ENCODE measurements at places on chromosomes 16 and 17.

DNA sequence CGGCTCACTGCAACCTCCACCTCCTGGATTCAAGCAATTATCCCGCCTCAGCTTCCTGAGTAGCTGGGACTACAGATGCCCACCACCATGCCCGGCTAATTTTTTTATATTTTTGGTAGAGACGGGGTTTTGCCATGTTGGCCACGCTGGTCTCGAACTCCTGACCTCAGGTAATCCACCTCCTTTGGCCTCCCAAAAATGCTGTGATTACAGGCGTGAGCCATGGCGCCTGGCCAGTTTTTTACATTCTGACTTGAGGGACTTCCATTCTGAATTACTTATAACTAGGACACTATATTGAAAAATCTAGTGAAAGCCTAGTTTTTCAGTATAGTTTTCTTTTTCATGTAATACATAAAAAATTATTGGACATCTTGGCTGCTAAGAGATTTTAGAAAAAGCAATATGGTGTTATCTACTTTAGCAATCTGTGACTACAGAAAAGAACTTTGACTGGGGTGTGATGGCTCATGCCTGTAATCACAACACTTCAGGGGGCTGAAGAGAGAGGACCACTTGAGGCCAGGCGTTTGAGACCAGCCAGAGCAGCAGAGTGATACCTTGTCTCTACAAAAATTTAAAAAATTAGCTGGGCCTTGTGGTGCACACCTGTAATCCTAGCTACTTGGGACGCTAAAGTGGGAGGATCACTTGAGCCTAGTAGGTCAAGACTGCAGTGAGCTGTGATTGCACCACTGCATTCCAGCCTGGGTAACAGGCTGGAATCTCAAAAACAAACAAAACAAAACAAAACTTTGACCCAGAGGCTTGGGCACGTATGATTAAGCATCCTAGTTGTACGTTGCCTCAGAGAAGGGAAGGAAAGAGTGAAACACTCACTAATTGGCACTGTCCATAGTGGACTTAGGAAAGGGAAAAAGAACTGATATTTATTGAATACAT lies 26.8 kb upstream of the GOSR1 start:
- peak; percentile 60 for DNase-seq

GRCh38 chr16:4101421-4102219 lies 14.6 kb downstream of the ADCY9 start:
- no peak for DNase-seq

DNA sequence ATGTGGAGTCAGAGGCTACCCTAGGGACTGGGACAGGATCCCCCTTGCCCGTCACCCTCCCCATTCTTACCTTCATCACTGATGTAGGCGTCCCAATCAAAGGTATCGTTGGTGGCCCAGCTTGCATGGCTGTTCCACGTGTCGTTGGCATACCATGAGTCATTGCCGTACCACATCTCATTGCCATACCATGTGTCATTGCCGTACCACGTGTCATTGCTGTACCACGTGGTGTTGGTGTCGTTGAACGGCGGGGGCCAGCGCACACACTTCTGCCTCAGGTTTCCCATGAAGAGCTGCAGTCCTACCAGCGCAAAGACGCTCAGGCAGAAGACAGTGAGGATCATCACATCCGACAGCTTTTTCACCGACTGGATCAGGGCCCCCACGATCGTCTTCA lies 4.8 kb downstream of the SCN4A start:
- no peak for DNase-seq

- DNase-seq: no peak
These were observed 110.3 kb downstream of the CYB561 start for GRCh38 chr17:63335831-63336230.

- DNase-seq: no peak
These were observed 4.0 kb downstream of the UNC13D start for GRCh38 chr17:75839942-75840798.

DNA sequence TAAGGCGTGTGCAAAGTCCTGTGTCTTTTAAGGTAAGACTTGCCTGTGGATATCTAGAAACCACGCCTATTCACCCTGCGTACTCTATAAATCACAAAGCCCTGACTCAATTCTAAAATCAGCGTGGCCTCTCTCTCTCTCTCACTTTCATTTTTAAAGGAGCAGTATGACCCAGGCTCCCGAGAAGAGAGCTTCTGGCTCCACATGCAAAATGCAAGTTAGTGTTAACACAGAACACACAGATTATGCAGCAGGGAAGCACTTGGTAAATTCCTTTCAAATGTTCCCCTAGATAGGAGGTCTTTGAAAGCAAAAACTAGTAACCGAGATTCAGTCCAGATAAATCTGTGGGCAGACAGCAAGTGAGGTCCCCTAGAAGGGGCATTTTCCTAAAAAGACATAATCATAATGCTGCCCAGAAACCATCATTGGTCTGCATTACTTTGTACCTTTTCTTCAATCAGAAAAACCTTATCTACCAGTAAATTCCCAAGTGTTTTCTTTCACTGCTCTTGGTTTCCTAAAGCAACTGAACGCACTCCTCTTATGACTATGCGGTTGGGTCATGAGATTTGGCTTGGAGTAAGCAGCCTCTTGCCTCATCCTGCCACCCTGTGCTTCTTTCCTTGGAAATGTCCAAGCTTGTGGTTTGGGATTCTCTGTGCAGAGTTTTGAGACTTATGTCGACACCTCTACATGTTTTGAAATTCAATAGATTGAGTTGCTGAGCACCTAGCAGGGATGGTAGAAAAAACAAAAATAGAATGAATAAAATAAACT lies 31.7 kb upstream of the KCNJ2 start:
- peak; percentile 96 for DNase-seq

- no peak for DNase-seq
These were observed 410.4 kb downstream of the CPPED1 start for GRCh38 chr16:12393239-12393638.

DNA sequence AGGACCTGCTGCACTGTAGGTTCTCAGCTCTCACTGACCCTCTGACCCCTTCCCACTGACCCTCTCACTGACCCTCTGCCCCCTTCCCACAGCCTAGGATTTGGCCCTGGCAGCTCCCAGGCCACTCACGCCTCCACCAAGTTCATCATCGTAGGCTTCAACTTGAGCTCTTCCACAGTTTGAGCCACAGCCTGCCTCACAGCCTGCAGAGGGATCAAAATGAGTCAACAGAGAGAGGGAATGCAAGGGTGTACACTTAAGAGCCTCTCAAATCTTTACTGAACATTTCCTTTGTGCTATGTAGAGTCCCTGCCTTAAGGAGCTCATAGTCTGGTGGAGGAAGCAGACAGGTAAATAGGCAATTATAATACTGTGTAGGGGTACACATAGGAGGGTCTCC lies 12.1 kb downstream of the HEATR9 start:
- no peak for DNase-seq

DNA sequence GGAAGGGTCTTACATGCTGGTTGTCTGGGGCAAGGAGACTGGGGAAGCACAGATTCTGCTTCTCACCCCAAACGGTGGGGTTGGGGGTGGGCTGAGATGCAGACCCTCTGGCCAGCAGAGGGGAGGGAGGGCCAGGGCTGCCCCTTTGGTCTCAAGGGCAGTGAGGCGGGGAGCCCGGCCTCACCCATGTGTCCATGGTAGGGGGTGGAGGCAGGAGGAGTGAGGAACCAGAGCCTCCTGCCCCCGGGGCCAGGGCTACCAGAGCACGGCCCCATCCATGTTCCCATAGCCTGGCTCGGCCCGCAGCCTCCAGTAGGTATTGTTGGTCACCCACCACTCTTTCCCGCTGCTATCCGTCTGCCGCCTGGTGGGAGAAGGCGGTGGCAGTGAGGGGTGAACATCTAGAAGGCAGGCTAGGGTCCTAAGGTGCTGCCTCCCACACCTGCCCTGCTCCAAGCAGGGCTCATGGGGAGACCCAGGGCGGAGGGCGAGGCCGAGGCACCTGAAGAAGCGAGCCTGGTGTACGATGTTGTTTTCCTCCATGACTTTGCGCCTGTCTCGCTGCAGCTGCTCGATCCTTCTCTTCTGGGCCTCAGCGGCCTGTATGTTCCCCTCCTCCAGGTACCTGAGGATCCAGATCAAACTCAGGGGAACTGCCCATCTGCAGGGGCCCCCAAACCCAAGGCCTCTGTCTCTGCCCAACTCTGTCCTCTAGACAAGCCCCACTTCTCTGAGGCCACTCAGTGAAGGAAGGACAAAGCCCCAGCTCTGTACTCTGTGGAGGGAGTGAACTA lies 13.4 kb downstream of the OSBPL7 start:
- no peak for DNase-seq

GRCh38 chr16:31110106-31111034 lies 2.2 kb downstream of the BCKDK start:
- no peak for DNase-seq

DNA sequence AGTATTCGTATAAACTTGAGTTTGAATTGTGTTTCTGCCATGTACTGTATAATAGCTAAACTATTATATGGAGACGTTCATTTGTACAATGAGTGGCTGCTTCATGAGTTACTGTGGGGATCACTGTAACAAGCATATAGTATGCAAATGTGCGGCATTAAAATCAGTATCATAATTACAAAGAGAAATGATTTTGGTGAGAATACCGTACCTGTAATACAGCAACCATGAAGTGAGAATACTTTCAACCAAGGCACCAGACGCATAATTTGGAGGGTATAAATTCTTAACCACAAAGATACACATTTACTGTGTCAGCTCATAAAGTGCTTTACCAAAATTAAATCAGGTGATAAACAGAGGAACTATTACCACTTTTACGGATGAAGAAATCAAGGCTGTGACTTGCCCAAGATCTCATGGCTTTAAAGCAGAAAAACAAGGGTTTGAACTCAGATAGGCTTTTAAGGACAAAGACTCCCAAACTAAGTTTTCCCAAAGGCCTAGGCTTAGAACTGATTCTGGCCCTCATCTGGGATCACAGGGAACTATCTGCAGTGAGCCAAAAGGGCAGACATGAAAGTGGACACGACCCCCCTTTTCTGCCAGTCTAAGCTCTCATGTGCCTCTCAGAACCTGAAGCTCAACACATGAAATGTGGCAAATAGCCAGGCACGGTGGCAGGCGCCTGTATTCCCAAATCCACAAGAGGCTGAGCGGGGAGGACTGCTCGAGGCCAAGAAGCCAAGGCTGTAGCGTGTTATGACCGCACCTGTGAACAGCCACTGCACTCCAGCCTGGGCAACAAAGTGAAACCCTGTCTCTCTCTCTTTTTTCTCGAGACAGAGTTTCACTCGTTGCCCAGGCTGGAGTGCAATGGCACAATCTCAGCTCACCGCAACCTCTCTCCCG lies 6.4 kb downstream of the RPS15A start:
- no peak for DNase-seq

- DNase-seq: no peak
These were observed 110.7 kb downstream of the WWOX start for GRCh38 chr16:78209951-78210661.

GRCh38 chr16:28179354-28179753 lies 32.4 kb downstream of the XPO6 start:
- DNase-seq: no peak

GRCh38 chr17:80063830-80064585 lies 27.6 kb downstream of the CCDC40 start:
- peak; percentile 35 for DNase-seq

DNA sequence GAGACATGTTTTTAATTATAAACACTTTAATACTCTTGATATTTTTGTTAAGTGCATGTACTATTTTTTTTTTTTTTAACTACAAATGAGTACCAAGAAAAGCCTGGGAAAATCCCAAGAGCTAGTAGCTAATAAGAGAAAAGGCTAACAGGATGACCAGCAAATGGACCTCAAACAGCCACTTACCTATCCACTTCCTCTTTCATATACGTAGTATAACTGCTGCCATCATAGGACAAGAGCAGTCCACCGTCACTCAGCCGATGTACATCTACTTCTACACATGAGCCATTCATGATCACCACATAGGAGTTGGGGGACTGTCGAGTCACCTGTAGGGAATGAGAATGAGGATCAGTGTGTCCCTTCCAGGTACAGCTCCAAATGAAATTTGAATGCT lies 128.0 kb upstream of the C17orf78 start:
- no peak for DNase-seq

DNA sequence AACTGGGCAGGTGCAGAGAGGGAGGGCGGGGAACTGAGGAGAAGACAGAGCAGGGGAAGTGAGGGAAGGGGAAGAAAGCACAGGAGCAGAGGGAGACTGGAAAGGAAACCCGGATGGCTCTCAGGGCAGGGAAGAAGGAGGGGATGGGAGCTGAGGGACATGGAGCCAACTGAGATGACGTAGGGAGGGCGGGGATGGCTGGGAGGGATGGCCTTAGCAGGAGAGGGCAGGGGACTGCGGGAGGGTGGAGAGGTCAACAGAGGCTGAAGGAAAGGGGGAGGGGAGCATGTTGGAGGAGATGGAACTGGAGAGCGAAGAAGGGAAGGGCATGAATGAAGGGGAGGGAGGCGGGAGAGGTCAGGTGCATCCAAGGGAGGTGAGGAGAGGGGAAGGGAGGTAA lies 81.9 kb downstream of the KCNJ12 start:
- no peak for DNase-seq

DNA sequence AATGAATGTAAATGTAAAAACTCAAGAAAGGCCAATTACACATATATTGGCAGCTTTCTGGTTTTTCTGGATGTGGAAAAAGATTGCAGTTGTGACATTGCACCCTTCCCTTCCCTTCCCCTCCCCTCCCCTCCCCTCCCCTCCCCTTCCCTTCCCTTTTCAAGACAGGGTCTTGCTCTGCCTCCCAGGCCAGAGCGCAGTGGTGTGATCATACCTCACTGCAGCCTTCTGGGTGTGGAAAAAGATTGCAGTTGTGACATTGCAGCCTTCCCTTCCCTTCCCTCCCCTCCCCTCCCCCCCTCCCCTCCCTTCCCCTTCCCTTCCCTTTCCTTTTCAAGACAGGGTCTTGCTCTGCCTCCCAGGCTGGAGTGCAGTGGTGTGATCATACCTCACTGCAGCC lies 41.7 kb downstream of the PIK3R5 start:
- no peak for DNase-seq

- DNase-seq: no peak
These were observed 12.3 kb upstream of the ABCC12 start for GRCh38 chr16:48168075-48168474.

- no peak for DNase-seq
These were observed 13.2 kb upstream of the ATP2A3 start for GRCh38 chr17:3977387-3977786.

DNA sequence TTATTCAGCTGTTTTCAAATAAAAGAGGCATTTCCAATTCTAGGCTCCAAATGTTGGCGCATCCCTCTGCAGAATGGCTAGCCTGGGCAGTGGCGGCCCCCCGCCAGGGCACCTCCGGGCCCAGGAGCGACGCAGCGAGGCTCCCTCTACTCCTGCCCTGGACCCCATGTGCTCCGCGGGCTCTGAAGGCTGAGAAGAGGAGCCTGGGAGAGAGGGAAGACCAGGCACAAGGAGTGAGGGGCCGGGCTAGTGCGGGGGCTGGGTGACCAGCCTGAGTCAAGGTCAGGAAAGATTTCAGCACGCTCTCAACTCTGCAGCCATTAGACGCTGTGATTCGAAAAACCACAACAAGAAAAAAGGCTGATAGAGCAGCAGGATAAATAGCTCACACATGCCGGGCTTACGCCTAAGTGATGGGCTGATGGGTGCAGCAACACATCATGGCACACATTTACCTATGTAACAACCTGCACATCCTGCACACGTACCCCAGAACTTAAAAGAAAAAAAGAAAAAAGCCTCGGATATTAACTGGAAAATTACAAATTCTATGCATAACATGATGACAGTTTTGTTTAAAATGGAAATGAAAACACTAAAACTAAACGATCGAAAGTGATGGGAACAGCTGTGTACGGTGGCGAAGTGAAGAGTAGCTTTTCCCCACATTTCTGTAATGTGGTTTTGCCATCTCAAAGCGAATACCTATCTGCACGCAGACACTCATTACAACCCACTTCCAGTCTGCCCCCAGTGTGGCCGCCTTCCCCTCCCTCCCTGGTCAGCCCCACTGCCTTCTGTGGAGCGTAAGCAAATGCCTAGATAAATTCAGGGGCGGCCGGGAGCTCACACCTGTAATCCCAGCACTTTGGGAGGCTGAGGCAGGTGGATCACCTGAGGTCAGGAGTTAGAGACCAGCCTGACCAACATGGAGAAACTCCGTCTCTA lies 44.4 kb downstream of the MAP1LC3B start:
- peak; percentile 63 for DNase-seq
